ENCODE measurements at places on chromosomes 3 and 15.

DNA sequence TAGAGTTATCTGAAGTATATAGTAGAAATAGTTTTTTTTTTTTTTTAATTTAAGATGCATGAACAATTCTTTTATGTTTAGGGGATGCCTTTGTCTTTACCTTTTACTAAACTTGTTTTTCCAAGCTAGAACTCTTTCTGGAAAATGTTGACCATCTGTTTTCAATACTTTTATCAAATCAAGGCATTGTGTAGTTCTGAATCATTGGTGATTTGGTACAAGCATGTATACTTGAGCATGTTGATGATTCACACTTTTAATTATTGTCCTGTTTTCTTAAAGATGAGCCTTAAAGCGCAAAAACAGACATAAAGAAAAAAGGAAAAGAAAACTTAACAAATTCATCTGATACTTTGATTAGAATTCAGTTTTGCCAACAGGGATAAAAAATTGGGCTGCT, 28.3 kb downstream of the PDCD6IP start:
- DNase-seq = no peak

GRCh38 chr15:80072285-80072994, 13.0 kb downstream of the ZFAND6 start:
- DNase-seq = no peak

DNA sequence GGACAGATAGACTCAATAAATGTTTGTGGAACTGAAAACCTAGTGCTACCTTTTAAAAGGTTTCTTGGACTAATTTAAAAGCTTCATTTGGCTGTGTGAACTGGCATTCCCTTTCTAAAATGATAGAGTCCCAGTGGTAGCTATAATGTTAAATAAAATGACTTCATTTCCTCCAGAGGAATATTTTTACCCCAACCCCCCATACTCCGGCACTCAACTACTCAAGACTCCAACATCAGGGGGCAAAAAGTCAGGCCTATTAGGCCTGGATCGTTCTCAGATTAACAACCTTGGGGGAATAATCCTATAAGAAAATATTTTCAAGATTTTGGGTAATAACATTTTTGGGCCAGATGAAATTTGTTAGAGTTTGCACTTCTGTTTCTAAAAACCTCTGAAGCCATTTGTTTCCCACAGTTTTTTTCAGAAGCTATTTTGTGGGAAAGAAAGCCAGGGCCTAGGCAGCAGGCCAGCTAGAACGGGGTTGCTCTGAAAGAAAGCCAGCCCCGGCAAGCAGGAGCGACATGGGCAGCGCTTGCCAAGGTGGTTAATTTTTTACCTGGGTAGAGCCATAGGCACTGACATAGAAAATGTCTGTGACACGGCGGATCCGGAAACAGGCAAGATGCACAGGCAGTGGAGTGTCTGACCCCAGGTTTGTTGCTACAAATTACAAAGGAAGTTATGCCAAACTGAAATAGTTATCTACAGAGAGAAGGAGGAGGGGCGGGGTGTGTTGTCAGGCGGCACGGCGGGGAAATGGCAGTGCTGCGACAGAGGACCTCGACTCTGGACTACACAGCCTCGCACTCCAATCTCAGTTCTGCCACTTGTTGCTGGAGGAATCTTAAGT, 84.6 kb downstream of the MAGI1 start:
- no peak for DNase-seq

- no peak for DNase-seq
Observed at GRCh38 chr3:40292637-40293349, 16.7 kb upstream of the EIF1B start.

- DNase-seq = no peak
Observed at GRCh38 chr3:111961461-111962164, 17.2 kb upstream of the ABHD10 start.

Data from activated naive CD4-positive, alpha-beta T cell (primary cell).